Eye (tissue), 1 donor: ENCODE measurements at places on chromosomes 13 and 19.

GRCh38 chr13:25816239-25816638, 235.6 kb downstream of the SHISA2 start:
- DNase-seq, result no peak

- DNase-seq, result no peak
These were observed 5.1 kb downstream of the TMEM272 start for GRCh38 chr13:51839711-51840540.

- no peak for DNase-seq
These were observed 95.6 kb downstream of the TSHZ3 start for GRCh38 chr19:31253526-31254179.

- no peak for DNase-seq
These were observed 9.9 kb upstream of the ZNF227 start for GRCh38 chr19:44202470-44202869.

- DNase-seq, result peak; percentile 78
These were observed 868 bp upstream of the EGLN2 start for GRCh38 chr19:40797963-40798682.

GRCh38 chr13:48942131-48942530, 33.6 kb upstream of the FNDC3A start:
- no peak for DNase-seq

GRCh38 chr19:16739546-16739945, 19.9 kb downstream of the NWD1 start:
- no peak for DNase-seq

GRCh38 chr19:37928527-37929286, 21.7 kb downstream of the SIPA1L3 start:
- DNase-seq, result no peak

DNA sequence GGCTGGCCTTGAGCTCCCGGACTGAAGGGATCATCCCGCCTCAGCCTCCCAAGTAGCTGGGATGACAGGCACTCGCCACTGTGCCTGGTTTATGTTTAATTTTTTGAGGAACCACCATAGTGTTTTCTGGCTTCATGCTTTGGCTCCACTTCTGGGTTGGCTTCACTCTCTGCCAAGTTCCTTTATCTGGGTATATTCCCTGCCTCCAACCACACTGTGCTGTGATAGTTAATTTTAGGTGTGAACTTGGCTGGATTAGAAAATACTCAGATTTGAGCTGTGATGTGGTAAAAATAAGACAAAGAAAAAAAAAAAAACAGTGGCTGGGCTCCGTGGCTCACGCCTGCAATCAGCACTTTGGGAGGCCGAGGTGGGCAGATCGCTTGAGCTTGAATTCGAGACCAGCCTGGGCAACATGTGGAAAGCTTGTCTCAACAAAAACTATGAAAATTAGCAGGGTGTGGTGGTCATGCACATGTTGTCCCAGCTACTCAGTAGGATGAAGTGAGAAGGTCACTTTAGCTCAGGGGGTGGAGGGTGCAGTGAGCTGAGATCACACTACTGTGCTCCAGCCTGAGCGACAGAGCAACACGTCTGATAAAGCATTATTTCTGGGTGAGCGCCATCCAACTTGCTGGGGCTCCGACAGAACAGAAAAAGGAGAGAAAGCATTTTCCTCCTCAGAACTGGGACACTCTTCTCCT, 7.5 kb upstream of the ILF3 start:
- DNase-seq, result no peak

DNA sequence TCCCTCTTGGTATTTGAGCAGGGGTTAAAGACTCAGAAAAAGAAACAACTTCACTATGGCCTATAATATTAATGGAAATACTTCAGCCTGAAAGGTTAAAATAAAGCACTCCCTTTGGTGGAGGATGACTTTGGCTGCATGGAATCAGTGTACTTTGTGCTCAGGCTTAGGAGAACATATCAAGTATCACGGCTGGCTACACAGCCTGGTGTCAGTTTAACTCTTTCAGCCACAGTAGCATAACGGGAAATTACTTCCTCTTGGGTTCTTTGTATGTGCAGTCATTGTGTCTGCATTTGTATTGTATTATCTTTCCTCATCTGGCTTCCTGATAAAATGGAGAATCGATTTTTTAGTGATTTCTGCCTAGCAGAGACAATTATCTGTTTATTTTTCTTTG, 239.0 kb downstream of the GGACT start:
- peak; percentile 56 for DNase-seq

DNA sequence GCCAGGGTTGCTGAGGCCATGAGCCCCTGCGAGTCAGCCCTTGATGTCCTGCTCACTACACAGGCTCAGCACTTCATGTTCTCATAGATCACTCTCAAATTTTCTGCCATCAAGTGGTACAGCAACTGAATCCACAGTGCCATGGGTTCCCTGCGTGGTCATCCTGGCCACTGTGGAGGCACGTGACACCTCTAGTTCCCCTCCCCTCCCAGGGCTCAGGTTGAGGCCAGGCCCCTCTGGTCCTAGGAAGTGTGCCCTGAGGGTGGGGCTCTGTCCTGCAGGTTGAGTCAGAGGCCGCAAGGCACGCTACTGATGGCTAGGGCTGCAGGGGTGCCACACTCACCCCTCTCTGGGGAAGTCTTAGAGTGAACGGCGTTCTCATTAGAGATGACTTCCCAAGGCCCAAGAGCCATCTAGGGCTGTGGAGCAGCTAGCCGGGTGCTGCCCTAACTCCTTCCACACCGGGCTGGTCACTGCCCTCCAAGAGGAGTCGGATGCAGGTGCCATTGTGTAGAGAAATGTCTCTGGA, 39.8 kb upstream of the TPM4 start:
- DNase-seq, result no peak

DNA sequence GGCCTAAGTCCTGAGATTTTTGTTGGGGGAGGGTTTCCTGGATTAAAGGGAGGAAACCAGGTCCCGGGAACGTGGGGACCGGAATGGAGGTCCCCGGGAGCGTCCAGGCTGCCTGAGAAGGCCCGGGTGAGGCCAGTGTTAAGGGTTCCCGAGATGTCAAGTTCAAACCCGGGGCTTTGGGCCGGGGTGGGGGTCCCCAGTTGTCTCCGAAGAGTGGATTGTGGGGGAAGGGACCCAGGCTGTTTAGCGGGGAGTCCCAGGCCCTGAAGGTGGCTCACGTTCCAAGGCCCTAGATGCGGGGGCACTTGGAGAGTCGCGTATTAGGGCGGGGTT, 262 bp downstream of the COX7A1 start:
- DNase-seq, result peak; percentile 41

DNA sequence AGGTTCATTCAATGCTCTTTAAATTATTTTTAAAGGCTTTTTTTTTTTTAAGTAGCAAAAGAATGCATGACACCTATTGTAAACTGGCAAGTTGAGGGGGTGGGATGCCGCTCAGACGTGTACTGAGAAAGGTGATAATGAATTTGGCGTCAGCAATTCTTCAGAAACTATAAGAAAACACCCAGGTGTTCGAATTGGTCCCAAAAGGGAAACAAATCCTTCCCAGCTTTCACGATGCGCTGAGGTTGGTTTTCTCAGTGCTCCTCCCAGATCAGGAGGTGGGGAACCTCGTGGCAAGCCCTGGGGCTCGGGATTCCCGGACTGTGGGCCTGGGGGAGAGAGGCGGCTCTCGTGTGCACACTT, 543 bp upstream of the FAM124A start:
- DNase-seq, result no peak

- peak; percentile 48 for DNase-seq
These were observed 933.4 kb downstream of the SLITRK6 start for GRCh38 chr13:84865783-84866221.

- peak; percentile 100 for DNase-seq
These were observed at the start of gene ZNF90 for GRCh38 chr19:20077791-20078463. Gene ZNF90, plus strand, starts transcription at chr19:20078000. Its CDS starts 133 bp downstream, at chr19:20078133.

DNA sequence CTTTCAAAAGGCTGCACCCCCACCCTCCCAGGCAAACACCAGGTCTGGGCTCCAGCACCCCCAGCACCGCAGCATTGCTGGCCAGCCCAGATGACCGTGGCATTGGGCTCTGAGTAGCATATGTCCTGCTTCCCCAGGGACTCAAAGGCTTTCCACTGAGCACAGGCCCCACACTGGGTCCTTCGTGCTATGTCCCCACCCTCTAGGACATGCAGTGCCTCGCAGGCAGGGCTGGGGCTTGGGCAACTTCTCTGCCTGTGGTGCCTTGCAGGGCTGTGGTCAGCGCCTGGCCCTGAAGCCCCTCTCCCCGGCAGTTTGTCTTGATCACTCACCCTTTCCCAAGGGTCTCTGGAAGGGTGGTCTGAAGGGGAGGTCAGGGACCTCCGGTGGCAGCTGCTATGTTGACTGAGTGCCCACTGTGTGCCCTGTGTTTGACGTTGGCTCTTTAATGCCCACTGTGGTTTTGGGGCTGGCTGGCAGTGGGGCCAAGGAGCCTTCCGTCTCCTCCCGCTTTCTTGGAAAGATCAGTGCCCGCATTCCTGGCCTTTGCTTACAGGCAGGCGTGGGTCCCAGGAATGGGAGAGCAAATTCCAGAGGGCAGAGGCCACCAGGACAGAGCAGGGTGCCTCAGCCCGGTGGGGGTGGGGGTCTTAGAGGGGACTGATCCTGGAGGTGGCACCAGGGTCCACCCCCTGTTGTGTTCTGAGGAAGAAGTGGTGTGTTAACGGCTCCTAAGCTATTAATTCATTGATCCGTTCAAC, 20.3 kb upstream of the CRTC1 start:
- no peak for DNase-seq

GRCh38 chr19:19428746-19429145, 23.3 kb downstream of the GATAD2A start:
- no peak for DNase-seq

DNA sequence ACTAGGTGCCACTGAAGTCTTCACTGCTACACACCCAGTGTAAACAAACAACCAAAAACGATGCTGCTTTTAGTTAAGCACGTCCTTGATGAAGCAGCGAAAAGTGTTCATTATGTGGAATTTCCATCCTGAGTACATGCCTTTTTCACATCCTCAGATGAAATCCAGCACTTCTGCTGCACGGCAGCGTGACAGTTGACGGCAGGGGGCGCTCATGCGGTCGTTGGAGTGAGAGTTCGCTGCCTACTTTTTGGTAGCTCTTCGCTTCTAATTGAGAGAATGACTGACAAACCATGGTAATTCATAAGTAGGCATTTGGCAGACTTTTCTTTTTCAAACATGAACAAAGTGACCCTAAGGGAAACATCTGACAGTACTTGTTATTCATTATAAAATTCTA, 1124.9 kb downstream of the EFNB2 start:
- DNase-seq, result peak; percentile 51

DNA sequence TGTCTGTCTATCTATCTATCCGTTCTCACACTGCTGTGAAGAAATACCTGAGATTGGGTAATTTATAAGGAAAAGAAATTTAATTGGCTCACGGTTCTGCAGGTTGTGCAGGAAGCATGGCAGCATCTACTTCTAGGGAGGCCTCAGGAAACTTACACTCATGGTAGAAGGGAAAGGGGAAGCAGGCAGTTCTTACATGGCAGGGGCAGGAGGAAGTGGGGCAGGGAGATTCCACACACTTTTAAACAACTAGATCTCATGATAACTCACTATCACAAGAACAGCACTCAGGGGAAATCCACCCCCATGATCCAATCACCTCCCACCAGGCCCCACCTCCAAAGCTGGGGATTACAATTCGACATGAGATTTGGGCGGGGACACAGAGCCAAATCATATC, 105.3 kb downstream of the SLC10A2 start:
- DNase-seq, result no peak

DNA sequence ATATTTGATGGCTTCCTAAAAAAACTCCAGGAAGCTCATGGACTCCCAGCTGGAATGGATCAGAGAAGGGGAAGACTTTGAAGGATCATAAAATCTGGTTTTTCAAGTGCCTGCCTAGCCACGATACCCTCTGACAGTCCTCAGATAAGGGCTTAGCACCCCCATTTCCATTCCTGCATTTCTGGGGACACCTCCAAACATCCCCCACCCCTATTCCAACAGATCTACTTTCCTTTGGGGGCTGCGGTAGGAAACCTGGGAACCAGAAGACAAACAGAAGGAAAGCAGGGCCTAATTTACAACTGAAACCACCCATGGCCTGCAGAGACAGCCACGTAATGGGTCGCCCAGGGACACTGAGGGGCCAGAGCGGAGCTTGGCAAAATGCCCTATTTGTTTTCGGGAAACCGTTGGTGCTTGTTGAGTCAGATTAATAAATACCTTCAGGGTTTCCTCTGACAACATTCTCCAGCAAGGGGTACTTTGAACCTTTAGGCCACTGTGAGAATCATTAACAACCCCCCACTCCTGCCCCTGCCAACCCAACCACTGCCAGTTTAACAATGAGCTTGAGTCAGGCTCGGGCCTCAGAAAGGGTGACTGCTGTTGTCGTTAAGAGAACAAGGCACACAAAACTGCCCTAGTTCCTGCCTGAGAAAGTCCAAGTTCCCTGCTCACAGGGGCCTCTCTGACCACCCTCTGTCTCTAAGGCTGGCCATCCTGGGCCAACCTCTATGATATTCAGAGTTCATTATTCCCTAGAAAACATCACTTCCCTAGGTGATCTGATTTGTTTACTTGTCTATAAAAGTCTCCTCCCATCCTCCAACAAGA, 23.5 kb downstream of the RHPN2 start:
- DNase-seq, result no peak

DNA sequence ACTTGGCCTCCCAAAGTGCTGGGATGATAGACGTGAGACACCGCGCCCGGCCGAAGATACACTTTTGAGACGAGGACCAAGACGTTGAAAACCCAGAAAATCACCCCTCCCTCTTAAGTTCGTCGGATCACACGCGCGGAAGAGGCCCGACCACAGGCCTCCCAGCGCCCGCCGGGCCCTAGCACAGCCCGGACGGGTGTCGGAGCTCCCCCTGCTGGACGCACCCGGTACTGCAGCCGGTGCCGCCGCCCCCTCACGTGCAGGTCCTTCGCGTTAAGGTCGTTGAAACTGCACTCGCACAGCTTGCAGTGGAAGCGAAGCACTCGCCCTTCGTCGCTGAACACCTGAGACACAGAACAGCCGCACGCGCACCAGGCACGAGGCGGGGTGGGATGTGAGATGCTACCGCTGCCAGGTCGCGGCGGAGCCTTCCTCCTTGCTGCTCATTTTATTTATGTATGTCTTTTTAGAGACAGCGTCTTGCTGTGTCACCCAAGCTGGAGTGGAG, 35.7 kb upstream of the MATK start:
- DNase-seq, result peak; percentile 81

- no peak for DNase-seq
These were observed 431.8 kb upstream of the SGCG start for GRCh38 chr13:22748866-22749577.

DNA sequence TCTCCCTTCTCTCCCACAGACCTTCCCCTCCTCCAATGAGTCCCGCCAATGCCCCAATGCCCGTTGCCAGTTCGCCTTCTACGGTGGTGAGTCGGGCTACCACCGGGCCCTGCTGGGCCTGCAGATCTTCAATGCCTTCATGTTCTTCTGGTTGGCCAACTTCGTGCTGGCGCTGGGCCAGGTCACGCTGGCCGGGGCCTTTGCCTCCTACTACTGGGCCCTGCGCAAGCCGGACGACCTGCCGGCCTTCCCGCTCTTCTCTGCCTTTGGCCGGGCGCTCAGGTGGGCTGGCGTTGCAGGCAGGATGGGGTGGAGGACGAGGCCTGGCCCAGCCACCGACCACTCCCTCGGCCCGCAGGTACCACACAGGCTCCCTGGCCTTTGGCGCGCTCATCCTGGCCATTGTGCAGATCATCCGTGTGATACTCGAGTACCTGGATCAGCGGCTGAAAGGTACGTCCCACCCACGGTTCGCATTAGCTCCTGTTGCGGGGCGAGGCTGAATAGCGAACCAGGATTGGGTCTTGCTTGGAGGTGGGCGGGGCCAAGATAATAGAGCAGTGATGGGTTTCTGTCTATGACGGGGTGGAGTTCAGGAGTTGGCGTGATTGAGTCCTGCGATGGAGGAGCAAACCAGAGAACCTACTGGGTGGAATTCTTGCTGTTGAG, 11.1 kb downstream of the SLC44A2 start:
- no peak for DNase-seq
